Vagina (tissue), 2 donors: ENCODE measurements at places on chromosomes 7 and 10. TPM values are rescaled to one million over a fixed set of nuclear protein-coding genes. Genes with fewer than 3 reads are reported as not detected.

Gene PIP
- total RNA-seq, result 2.5 TPM

Gene LIPK
- not detected for total RNA-seq

Gene TCF7L2
- total RNA-seq, result 44.4 TPM

Gene LIPF
- not detected for total RNA-seq

Gene IDE
- 22.3 TPM for total RNA-seq

Gene POT1
- total RNA-seq, result 30.9 TPM

Gene MKX
- 2.2 TPM for total RNA-seq

Gene OR2A12
- total RNA-seq, result not detected

Gene PKD1L1
- total RNA-seq, result 0.49 TPM

- H3K27me3 ChIP-seq, result no peaks in the 10 kb centered on the region
- H3K4me3 ChIP-seq, result no peak overlapping the region
- DNase-seq, result no peak
- no peaks in the 10 kb centered on the region for H3K36me3 ChIP-seq
- H3K27ac ChIP-seq, result peak overlapping the region; percentile 65
Measured at GRCh38 chr7:30921540-30922401, 10.1 kb downstream of the AQP1 start.

- DNase-seq, result no peak
- H3K27me3 ChIP-seq, result no peaks in the 10 kb centered on the region
- no peaks in the 10 kb centered on the region for H3K36me3 ChIP-seq
- H3K4me1 ChIP-seq, result no peaks in the 10 kb centered on the region
- no peak overlapping the region for H3K27ac ChIP-seq
Measured at GRCh38 chr10:51001587-51001986, 72.7 kb upstream of the PRKG1 start.

- peaks cover 51% of the 10 kb centered on the region for H3K4me1 ChIP-seq
- DNase-seq, result no peak
- peak overlapping the region; percentile 80 for H3K4me3 ChIP-seq
- no peaks in the 10 kb centered on the region for H3K27me3 ChIP-seq
- H3K27ac ChIP-seq, result peak overlapping the region; percentile 86
Measured at GRCh38 chr7:64562256-64562625, 630 bp downstream of the ZNF680 start.

DNA sequence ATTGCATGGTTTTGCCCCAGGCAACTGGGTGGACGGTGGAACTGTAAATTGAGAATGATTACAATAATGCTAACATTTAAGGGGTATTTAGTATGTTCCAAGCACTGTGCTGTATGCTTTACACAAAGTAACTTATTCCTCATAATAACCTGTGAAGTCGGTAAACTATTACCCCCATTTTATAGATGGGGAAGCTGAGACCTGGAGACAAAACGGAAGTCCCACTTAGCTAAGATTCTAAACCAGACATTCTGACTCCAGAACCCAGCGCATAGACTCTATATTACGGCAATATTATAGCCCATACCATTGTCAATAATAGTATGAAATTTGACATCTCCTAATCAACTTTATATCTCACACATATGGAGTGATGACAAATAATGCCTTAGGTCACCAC, 39.9 kb upstream of the TMEM236 start:
- H3K4me3 ChIP-seq, result no peak overlapping the region
- H3K4me1 ChIP-seq, result no peaks in the 10 kb centered on the region
- no peak overlapping the region for H3K27ac ChIP-seq
- peaks cover 38% of the 10 kb centered on the region for H3K36me3 ChIP-seq

GRCh38 chr10:125144206-125144605, 16.2 kb downstream of the CTBP2 start:
- H3K27ac ChIP-seq, result no peak overlapping the region
- H3K27me3 ChIP-seq, result no peaks in the 10 kb centered on the region
- no peak for DNase-seq
- H3K36me3 ChIP-seq, result no peaks in the 10 kb centered on the region
- H3K4me3 ChIP-seq, result no peak overlapping the region

- H3K27me3 ChIP-seq, result no peaks in the 10 kb centered on the region
- DNase-seq, result no peak
- no peak overlapping the region for H3K4me3 ChIP-seq
- H3K36me3 ChIP-seq, result no peaks in the 10 kb centered on the region
- H3K4me1 ChIP-seq, result no peaks in the 10 kb centered on the region
Measured at GRCh38 chr10:67487199-67487598, 208.8 kb downstream of the CTNNA3 start.

- H3K4me3 ChIP-seq, result no peak overlapping the region
- H3K27me3 ChIP-seq, result no peaks in the 10 kb centered on the region
- H3K27ac ChIP-seq, result peak overlapping the region; percentile 63
- no peaks in the 10 kb centered on the region for H3K36me3 ChIP-seq
- no peak for DNase-seq
- H3K4me1 ChIP-seq, result peaks cover 23% of the 10 kb centered on the region
Measured at GRCh38 chr10:98404571-98405359, 10.2 kb downstream of the PYROXD2 start.

DNA sequence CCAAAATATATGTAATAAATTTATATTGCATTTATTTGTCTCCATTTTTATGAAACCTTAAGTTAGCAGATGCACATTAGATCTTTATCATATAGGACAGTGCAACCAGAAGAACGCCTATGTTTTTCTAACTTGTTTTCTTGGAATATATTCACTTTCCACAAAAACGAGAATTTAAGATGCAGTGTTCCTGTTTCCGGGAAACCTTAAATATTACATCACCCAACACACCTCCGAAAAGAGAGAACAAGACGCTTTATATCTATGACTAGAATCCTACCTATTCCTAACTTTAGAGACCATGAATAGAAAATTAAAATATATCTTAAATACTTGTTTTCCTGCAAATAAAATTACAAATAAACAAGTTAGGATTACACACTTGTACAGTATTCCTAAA, 1.9 kb downstream of the EZH2 start:
- H3K36me3 ChIP-seq, result no peaks in the 10 kb centered on the region
- H3K4me3 ChIP-seq, result no peak overlapping the region
- H3K27ac ChIP-seq, result no peak overlapping the region
- H3K4me1 ChIP-seq, result peaks cover 18% of the 10 kb centered on the region
- H3K27me3 ChIP-seq, result no peaks in the 10 kb centered on the region
- no peak for DNase-seq

DNA sequence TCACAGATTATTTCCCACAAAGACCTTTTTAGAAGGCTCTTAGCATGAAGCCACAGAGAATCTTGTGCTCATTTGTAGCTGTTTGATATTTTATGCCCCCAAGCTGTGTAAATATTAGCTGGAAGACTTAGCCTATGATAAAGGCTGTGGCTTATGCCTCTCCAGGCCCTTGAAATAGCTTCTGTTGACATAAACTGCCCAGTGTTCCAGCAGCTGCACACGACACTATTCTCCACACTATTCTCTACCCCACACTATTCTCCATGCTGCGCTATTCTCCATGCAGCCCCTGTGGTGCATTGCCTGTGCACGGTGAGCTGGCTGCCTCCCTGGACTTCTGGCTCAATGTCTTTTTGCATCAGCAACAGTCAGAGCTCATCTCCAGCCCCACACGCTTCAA, 13.1 kb downstream of the DDC start:
- DNase-seq, result no peak
- H3K27ac ChIP-seq, result no peak overlapping the region
- H3K27me3 ChIP-seq, result no peaks in the 10 kb centered on the region
- H3K36me3 ChIP-seq, result no peaks in the 10 kb centered on the region
- H3K4me3 ChIP-seq, result no peak overlapping the region
- H3K4me1 ChIP-seq, result no peaks in the 10 kb centered on the region

- H3K4me1 ChIP-seq, result peaks cover 10% of the 10 kb centered on the region
- no peak for DNase-seq
- H3K27ac ChIP-seq, result no peak overlapping the region
- no peaks in the 10 kb centered on the region for H3K27me3 ChIP-seq
Measured at GRCh38 chr7:48094861-48095293, 5.8 kb downstream of the UPP1 start.

GRCh38 chr7:103990991-103991390, 1.5 kb upstream of the RELN start:
- no peaks in the 10 kb centered on the region for H3K27me3 ChIP-seq
- H3K4me1 ChIP-seq, result peaks cover 10% of the 10 kb centered on the region
- H3K4me3 ChIP-seq, result no peak overlapping the region
- no peak overlapping the region for H3K27ac ChIP-seq
- DNase-seq, result no peak

GRCh38 chr10:33837736-33838135, 503.3 kb upstream of the NRP1 start:
- H3K27ac ChIP-seq, result no peak overlapping the region
- H3K27me3 ChIP-seq, result no peaks in the 10 kb centered on the region
- H3K4me1 ChIP-seq, result no peaks in the 10 kb centered on the region
- H3K36me3 ChIP-seq, result no peaks in the 10 kb centered on the region
- H3K4me3 ChIP-seq, result no peak overlapping the region

DNA sequence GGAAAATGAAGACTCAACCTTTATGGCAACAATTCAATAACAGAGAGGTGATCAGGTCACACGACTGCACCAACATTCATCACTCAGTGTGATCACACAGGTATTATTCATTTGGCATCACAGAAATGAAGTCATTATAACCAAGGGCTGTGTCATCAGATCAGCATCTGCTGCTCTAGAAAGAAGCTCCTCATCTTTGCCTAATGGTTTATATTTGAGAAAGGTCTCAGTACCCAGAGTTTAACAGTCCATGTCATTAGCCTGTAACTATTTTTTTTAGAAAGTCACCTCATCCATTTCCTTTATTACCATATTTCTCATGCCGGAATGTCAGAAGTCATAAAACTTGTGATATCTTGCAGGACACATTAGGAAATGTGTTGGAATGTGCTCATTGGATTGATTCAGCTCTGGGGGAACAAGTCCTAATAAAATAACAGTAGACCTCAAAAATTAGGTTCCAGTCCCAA, 45.1 kb upstream of the PRKG1 start:
- H3K36me3 ChIP-seq, result no peaks in the 10 kb centered on the region
- no peaks in the 10 kb centered on the region for H3K27me3 ChIP-seq
- no peak overlapping the region for H3K27ac ChIP-seq
- no peak overlapping the region for H3K4me3 ChIP-seq
- DNase-seq, result no peak

- no peak for DNase-seq
- H3K27ac ChIP-seq, result no peak overlapping the region
- no peaks in the 10 kb centered on the region for H3K4me1 ChIP-seq
- no peaks in the 10 kb centered on the region for H3K27me3 ChIP-seq
- no peak overlapping the region for H3K4me3 ChIP-seq
- H3K36me3 ChIP-seq, result no peaks in the 10 kb centered on the region
Measured at GRCh38 chr7:3143869-3144775, 100.5 kb upstream of the CARD11 start.

DNA sequence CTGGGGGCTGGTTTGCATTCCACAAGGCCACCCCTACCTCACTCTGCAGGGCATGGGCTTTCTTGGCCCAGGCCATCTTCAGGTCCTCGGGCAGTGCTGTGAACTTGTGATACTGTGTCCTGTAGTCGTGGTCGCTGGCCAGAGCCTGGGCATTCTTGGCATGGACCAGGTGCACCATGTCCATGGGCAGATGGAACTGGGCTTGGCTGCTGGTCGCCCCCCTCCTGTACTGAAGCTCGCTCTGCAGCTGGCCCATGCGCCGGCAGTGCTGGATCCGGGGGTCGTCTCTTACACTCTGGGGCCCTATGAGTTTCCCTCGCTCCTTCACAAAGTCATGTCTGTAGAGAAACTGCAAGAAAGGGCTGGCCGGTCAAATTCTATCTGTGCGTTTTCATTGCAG, 51.7 kb downstream of the HABP2 start:
- H3K27ac ChIP-seq, result no peak overlapping the region
- H3K4me1 ChIP-seq, result no peaks in the 10 kb centered on the region
- no peak overlapping the region for H3K4me3 ChIP-seq
- no peaks in the 10 kb centered on the region for H3K27me3 ChIP-seq
- DNase-seq, result no peak

DNA sequence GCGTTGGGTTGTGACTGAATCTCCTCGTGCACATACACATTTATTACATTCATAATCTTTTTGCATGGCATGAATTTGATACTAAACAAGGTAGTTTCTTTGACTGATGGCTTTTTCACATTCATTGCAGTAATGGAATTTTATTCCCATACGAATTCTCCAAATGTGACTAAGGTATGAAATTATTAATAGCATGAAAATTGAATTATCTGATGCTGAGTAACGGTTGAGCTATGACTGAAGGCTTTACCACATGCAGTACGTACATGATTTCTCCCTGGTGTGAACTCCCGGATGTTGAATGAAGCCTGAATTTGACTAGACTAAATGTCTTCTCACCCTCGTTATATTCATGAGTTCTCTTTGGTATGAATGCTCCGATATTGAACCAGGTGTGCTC, 104.4 kb upstream of the C1GALT1 start:
- H3K4me1 ChIP-seq, result no peaks in the 10 kb centered on the region
- H3K36me3 ChIP-seq, result no peaks in the 10 kb centered on the region
- H3K27me3 ChIP-seq, result no peaks in the 10 kb centered on the region
- no peak overlapping the region for H3K27ac ChIP-seq
- DNase-seq, result no peak

DNA sequence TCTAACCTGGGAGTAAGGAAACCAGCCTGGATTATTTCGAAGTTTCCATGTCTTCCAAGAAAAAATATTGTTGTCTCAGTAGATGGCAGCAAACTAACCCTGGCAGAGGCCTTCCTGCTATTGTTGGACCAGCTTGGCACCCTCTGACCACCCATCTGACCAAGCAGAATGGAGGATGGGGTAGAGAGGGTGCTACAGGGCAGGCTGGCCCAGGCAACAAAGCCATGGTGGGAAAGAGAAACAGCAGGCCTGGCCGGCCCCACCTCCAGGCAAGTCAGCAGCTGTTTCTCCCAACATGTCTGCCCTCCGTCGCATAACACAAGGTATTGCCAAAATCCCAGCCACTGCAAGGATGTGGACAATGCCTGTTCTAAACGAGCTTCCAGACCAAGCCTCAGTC, 95.0 kb downstream of the FAM53B start:
- no peak overlapping the region for H3K4me3 ChIP-seq
- H3K36me3 ChIP-seq, result no peaks in the 10 kb centered on the region
- H3K27ac ChIP-seq, result peak overlapping the region; percentile 75

DNA sequence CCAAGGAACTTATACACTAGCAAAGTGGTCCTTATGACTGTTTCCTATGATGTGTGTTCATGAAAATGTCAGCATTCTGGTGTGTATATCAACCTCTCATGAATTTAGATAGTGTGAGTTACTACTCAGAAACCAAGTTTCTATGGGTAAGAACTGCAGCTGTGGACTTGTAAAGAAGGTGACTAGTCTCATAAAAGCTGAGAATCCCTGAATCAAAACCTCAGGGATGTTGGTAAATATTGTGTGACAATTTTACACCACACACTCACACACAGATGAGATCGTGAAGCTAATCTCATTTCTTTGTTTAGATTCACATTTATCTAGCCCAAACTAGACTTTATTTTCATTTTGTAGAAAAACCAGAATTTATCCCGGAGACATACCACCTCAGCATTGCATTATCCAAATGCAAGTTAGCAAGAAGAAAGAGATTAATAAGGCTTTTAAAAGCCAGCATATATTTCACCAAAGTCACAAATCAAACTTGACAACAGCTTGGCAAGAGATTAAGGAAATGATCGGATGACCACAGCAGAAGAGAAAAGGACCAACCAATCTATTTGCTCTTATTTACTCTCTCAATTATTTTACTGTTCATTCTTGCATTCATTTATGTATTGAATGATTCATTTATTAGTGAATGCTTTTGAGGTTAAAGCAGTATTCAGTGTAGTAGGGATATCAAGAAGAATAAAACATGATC, 92.9 kb downstream of the PLXDC2 start:
- H3K4me3 ChIP-seq, result no peak overlapping the region
- peak overlapping the region; percentile 15 for H3K27ac ChIP-seq
- no peaks in the 10 kb centered on the region for H3K36me3 ChIP-seq
- no peak for DNase-seq
